Progenitor cell of endocrine pancreas (in vitro differentiated cells): ENCODE measurements at places on chromosomes 6 and 20. TPM values are rescaled to one million over a fixed set of nuclear protein-coding genes. Genes with fewer than 3 reads are reported as not detected.

DNA sequence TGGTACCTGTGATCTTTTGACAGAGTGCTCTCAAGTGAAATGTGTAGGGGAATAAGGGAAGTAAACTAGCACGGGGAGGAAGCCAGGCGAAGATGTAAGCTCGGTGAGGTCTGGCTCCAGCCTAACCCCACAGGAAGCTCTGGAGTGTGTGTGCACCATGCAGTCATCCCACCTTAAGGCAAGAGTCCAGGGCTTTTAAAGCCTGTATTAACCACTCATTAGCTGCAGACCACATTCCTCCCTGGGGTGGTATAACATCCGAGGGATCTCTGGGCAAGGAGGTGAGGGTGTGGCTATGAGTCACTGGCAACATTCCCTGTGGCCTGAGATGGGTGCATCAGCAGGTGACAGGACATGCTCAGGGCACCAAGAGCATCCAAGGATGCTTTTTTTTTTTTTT is 12.5 kb upstream of the RANBP9 start:
- no peak for DNase-seq

GRCh38 chr20:12305188-12305950 is 387.7 kb downstream of the BTBD3 start:
- no peak for DNase-seq

- DNase-seq = no peak
These were observed 6.4 kb upstream of the CST2 start for GRCh38 chr20:23832775-23833513.

- DNase-seq = no peak
These were observed 46.5 kb upstream of the SHLD1 start for GRCh38 chr20:5703681-5704101.

DNA sequence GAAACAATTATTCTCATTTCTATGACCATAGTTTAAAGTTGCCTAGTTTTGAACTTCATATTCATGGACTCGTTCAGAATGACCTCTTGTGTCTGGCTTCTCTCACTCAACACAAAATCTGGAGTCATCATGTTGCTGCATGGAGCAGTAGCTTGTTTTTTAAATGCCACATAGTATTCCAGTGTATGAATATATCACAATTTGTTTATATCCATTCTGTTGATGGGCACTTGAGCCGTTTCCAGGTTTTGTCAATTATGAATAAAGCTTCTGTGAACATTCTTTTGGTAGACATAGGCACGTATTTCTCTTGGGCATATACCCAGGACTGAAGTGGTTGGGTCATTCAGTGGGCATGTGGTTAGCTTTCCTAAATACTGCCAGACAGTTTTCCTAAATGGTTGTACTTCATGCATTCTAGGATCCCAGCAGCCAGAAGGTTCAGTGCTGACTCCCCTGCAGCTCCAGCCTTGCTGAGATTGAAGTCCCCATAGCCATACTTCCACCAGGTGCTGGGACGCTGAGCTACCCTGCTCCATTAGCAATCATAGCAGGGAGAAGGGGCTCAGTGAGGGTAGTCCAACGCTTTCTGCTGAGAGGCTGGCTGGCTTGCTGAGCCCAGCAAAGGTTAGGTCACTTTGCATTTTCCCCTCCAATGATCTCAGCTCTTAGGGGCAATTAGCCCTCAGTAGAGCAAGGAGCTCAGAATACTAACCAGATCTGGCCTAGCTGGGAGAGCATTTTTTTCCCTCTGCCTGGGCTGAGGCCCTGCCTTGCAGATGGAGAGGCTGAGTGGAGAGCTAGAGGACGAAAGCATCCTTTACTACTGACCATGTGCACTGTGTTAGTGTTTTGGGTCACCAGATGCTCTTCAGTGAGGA is 35.7 kb upstream of the CTNNBL1 start:
- DNase-seq = no peak

DNA sequence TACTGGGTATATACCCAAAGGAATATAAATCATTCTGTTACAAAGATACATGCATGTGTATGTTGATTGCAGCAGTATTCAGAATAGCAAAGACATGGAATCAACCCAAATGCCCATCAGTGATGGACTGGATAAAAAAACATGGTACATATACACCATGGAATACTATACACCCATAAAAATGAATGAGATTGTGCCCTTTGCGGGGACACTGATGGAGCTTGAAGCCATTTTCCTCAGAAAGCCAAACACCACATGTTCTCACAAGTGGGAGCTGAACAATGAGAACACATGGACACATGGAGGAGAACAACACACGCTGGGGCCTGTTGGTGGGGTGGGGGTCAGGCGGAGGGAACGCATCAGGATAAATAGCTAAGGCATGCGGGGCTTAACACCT is 41.3 kb upstream of the MAPK13 start:
- no peak for DNase-seq

GRCh38 chr6:147204843-147205311 is 660 bp downstream of the STXBP5 start:
- no peak for DNase-seq

GRCh38 chr20:21280522-21281016 is 22.6 kb upstream of the XRN2 start:
- no peak for DNase-seq

- no peak for DNase-seq
These were observed 112.4 kb downstream of the NRN1 start for GRCh38 chr6:5894357-5894756.

DNA sequence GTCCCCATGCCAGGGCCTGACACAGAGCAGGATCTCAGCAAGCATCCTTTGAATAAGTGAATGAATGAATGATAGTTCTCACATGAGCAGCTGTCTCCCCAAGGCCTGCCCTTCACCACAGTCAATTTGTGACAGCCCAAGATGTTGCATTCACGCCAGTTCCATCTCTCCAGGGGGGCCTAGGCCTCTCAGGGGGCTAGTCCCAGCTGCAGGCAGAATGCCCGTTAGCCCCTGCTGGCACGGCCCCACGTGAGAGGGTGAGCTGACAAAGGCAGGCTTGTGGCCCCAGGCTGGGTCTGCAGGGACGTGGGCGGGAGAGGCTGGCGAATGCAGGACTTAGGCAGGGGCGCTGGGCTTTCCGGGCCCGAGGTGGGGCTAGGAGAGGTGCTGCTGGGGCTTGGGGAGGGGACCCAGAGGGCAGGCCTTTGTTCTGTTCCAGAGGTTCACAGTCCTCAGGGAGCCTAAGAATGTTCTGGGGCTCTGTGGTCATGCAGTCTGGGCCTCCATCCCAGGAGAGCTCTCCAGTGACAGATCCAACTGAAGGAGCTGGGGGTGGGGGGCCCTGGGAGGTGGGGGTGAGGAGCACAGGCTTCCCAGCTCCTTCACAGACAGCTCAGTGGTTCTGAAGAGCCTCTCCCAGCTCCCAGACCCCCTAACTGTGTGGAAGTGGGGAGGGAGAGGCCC is 30.5 kb upstream of the TLDC2 start:
- no peak for DNase-seq

DNA sequence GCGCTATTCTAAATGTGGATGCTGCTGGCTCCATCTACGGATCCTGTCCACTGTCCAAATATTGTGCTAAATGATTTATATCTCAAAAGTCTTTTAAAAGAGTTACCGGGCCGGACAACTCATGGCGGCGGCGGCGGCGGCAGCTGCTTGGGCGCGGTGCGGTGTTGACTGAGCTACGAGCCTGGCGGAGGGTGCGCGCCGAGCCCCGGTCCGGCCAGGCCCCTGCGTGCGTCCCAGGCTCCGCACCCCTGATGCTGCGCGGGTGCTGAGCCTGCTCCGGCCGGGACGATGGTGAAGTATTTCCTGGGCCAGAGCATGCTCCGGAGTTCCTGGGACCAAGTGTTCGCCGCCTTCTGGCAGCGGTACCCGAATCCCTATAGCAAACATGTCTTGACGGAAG is 303.4 kb downstream of the CENPW start:
- no peak for DNase-seq

GRCh38 chr20:24962182-24962492 is 13.1 kb downstream of the CST7 start:
- no peak for DNase-seq

DNA sequence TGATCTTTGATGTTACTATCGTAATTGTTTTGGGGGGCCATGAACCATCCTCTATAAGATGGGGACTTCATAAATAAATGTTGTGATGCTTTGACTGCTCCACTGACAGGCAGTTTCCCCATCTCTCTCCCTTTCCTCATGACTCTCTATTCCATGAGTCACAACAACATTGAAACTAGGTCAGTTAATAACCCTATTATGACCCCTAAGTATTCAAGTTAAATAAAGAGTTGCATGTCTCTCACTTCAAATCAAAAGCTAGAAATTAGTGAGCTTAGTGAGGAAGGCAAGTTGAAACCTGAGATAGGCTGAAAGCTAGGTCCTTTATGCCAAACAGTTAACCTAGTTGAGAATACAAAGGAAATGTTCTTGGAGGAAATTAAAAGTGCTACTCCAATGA is 491.0 kb downstream of the HAO1 start:
- no peak for DNase-seq

OXT gene
- not detected in 2 replicates for total RNA-seq

MYH7B gene
- 0.98 and 1.2 TPM in 2 replicates for total RNA-seq

DAAM2 gene
- 6.3 and 6.6 TPM in 2 replicates for total RNA-seq

AIF1 gene
- 1.7 and 3.1 TPM in 2 replicates for total RNA-seq

LTB gene
- 0.57 TPM in 1 of 2 replicates, not detected in the other for total RNA-seq
